Endodermal cell (in vitro differentiated cells): ENCODE measurements at places on chromosomes 5 and 9.

- H3K4me3 ChIP-seq = no peak overlapping the region
- H3K27ac ChIP-seq = no peak overlapping the region
- H3K27me3 ChIP-seq = no peaks in the 10 kb centered on the region
- peak; percentile 80 for DNase-seq
These were observed 51.2 kb downstream of the MRPS27 start for GRCh38 chr5:72268753-72269410.

DNA sequence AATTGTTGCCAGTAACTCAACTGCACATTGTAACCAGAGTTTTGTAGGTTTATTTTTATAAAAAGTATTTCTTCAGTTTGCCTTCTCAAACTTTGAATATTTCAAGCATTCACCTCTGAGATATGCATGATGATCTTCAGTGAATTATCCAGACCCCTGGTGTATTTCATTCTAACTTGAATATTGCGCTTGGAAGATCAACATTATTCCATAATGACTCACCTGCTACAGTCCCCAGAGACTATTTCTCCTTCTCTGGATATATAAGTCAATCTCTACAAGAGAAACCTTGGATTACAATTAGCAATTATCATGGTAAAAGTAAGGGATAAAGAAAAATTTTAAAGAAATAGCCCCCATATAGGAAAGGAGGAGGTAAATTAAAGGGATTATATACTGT is 1041.0 kb downstream of the TLE1 start:
- no peaks in the 10 kb centered on the region for H3K36me3 ChIP-seq
- H3K27me3 ChIP-seq = no peaks in the 10 kb centered on the region
- no peaks in the 10 kb centered on the region for H3K4me1 ChIP-seq
- H3K27ac ChIP-seq = no peak overlapping the region

DNA sequence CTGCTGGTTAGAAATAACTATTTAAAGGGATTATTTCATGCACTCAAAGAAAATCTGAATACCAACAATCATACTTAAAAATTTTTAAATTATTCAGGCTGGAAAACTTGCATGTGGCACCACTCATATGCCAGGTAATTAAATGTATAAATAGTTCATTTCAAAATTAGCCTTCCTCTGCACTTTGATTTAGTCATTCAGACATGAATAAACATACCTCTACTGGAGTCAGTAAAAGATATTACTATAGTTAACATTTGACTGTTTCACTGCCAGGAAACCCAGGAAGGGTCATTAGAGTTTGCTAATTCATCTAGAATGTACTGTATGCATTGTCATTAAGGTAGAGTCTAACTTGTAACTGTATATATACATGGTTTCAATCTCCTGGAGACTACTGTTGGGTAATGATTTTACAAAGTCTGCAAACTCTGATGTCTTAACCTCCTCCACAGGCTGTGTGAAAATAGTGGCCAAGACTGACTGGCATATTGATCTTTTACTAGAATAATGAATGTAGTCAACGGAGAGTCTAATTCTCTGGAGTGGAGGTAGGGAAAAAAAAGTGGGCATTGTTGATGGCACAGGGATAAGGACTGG is 43.7 kb downstream of the TEX10 start:
- H3K4me1 ChIP-seq = no peaks in the 10 kb centered on the region
- no peak overlapping the region for H3K27ac ChIP-seq
- peaks cover 90% of the 10 kb centered on the region for H3K36me3 ChIP-seq
- H3K27me3 ChIP-seq = no peaks in the 10 kb centered on the region

GRCh38 chr9:4594994-4595393 is 67.1 kb upstream of the PLPP6 start:
- no peak for DNase-seq
- no peaks in the 10 kb centered on the region for H3K36me3 ChIP-seq
- no peaks in the 10 kb centered on the region for H3K4me1 ChIP-seq

GRCh38 chr5:155915601-155916000 is 411.4 kb upstream of the SGCD start:
- H3K27me3 ChIP-seq = no peaks in the 10 kb centered on the region
- DNase-seq = no peak
- no peak overlapping the region for H3K4me3 ChIP-seq
- H3K36me3 ChIP-seq = no peaks in the 10 kb centered on the region
- no peak overlapping the region for H3K27ac ChIP-seq

DNA sequence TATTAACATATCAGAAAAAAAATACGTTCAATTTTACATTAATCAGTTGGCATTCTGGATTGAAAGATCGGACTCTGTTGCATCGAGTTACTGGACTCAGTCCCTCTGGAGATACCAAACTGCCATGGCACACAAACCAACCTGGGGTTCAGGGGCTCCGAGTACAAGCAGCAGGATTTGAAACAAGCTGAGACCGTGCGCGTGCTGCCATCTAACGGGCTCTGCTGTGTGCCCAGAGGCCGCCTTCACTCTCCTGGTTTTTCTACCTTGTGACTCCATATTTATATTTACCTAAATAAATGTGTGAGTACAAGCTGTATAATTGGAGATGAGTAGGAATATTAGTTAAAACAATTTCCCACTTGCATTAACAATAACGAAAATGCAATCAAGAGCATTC is 48.2 kb downstream of the ANXA1 start:
- peak; percentile 78 for DNase-seq
- H3K4me1 ChIP-seq = peaks cover 4% of the 10 kb centered on the region
- no peaks in the 10 kb centered on the region for H3K27me3 ChIP-seq
- H3K4me3 ChIP-seq = no peak overlapping the region

DNA sequence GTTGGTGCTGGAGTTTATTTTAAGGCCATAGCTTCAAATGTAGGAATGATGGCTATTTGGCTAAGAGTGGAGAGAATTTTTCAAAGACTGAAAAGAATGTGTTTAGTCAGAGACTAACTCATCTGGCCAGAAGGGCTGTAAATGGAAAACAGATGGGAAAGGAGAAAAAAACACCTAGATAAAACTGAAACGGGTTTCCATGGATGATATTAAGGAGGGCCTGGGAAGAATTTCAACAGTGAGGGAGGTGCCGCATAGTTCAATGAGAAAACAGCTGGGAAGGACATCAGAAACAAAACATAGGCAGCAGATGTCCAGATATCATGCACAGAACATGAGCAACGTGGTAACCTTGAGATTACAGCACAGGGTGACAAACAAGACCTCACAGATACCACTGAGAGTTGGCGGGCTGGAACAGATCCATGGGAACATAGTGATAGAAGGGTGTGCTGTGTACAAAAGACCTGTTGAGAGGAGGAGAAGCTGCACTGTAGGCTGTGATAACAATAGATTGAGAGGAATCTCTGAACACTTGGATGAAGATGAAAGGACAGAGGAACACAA is 31.2 kb upstream of the RAD23B start:
- DNase-seq = no peak
- H3K27me3 ChIP-seq = no peaks in the 10 kb centered on the region
- H3K4me1 ChIP-seq = peaks cover 4% of the 10 kb centered on the region
- no peaks in the 10 kb centered on the region for H3K36me3 ChIP-seq

- DNase-seq = no peak
- peaks cover 47% of the 10 kb centered on the region for H3K36me3 ChIP-seq
- no peak overlapping the region for H3K27ac ChIP-seq
- no peaks in the 10 kb centered on the region for H3K4me1 ChIP-seq
- H3K27me3 ChIP-seq = no peaks in the 10 kb centered on the region
These were observed 5.9 kb downstream of the MGAT4B start for GRCh38 chr5:179800696-179801201.

GRCh38 chr9:75601280-75601679 is 289.2 kb upstream of the PCSK5 start:
- no peaks in the 10 kb centered on the region for H3K27me3 ChIP-seq
- no peak for DNase-seq
- H3K36me3 ChIP-seq = no peaks in the 10 kb centered on the region
- no peak overlapping the region for H3K4me3 ChIP-seq
